ENCODE measurements at places on chromosomes 11 and 22.

DNA sequence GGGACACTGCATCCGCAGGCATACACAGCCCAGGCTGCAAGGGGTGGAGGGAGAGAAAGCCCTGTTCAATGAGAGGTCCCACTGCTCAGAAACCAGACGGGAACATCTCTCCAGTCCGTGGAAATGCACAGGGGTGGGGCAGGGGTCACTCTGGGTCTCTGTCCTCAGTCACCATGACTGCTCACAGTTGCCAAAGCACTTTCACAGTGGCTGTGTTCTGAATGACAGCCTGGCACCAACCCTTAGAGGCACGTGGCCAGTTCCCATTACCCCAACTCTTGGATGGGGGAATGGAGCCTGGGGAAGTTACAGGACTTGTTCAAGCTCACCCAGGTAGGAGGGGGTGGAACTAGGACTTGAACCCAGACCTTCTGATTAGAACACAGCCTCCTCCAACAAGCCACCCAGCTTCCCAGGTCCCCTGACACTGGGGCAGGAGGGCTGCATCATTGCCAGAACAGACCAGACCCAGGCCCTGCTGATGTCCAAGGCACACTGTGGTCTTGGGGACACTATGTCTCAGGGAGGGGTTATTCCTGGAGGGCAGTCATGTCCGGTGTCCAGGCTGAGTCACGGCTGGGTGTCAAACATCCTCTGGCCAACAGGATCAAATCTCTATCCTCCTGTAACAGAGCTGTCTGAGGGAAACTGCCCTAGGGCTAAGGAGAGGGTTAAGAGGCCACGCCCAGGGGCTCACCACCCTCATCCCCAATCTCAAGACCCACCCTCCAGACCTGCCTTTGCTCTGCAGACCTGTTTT is 8.2 kb downstream of the ZNF70 start:
- no peak for DNase-seq

DNA sequence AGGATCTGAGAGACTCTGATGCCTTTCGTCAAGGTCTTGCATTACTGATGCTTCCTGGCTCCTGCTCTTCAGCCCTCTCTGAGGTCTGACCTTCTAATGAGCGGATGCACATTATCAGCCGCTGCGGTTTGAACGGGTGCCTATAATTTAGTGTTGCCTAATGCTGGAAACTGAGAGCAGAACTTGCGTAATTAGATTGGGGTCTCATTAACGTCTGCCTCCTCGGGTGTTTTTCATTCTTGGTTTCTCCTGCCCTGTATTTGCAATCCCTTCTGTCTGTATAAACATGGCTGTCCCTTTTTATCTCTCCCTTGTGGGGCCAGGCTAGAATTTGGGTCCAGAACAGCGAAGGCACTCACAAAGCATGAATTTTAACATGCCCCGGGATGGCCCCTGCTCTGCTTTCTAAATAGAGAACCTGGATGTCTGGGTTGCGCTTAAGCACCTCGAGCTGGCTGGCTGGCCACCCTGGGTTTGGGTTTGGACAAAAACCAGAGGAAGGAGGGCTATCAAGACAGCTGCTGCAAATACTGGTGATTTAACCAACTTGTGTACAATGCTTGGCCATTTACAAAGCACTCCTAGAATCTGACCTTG is 118.6 kb downstream of the TIMP3 start:
- no peak for DNase-seq

DNA sequence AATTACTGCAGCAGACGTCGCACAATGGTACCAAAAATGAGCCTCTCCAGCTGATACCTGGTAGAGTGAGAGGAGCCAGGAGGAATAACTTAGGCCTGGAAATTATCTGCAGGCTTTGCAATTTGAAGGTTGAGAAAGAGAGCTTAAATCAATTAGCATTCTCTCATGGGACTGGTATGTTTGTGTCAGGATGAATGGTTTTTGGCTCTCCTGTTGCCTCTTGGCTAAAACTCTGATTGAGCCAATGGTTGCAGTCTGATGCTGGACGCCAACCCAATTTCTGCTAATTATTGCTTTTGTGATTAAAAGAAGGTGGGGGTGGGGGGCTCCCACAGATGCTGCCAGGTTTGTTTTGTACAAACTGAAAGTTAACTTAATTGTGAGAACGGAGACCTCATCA is 12.5 kb upstream of the NELL1 start:
- no peak for DNase-seq

DNA sequence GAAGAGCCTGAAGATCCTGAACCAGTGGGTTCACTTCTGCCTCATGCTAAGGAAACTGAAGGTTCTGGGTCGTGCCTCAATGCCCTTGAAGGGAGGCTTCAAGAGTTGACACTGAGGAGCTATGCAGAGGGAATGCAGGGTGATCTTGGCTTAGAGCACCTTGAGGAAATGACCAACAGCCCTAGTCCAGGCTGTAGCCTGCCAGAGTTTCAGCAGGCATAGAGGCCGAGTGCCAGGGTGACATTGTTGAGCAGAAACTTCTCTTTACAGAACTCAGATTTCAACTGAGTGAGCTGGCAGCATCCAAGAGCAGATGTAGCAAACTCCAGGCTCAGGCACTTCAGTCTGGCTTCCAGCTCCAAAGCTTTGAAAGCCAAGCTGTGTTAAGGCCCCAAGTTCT is 23.1 kb upstream of the CAPRIN1 start:
- DNase-seq: no peak

GRCh38 chr11:129458756-129459535 is 83.3 kb downstream of the BARX2 start:
- no peak for DNase-seq

GRCh38 chr22:19218541-19219233 is 40.2 kb upstream of the SLC25A1 start:
- DNase-seq: no peak

- no peak for DNase-seq
Observed at GRCh38 chr11:130151196-130151595, 8.4 kb upstream of the ST14 start.

DNA sequence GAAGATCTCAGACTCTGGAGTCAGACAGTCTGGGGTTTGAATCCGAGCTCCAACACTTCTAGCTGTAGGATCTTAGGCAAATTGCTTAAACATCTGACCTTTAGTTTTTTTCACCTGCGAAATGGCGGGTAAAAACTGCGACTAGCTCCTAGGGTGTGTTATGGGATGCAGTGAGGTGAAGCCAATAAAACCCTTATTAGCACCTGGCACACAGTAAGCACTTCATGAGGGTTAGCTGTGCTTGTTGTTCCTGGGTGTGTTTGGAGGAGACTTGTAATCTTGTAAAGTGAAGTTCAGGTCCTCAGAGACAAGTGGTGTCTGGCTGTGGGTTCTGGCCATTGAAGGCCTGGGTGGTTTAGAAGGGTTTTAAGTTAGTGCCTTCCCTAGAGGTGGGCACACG is 68.9 kb downstream of the ZBTB16 start:
- DNase-seq: no peak

DNA sequence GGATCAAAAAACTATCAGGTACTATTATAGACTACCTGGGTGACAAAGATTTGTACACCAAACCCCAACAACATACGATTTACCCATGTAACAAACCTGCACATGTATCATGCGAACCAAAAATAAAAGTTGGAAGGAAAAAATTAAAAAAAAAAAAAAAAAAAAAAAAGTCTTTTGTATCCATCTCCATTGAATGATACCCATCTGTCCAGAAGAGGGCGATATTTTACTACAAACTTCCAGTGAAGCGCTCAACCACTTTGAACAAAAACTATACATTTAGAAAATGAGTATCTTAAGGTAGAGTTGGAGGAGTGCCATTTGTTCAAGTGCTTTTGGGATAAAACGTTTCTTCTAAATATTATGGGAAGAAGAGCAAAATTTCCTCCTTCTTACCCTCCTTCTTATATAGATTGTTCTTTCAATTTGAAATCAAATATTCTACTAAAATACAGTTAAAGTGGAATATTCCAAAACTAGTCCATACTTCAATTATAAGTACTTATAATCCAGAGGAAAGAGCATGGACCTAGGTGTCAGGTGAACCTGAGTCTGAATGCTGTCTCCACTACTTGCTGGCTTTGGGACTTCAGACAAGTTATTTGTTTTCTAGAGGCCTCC is 23.3 kb downstream of the ARL14EP start:
- DNase-seq: no peak

DNA sequence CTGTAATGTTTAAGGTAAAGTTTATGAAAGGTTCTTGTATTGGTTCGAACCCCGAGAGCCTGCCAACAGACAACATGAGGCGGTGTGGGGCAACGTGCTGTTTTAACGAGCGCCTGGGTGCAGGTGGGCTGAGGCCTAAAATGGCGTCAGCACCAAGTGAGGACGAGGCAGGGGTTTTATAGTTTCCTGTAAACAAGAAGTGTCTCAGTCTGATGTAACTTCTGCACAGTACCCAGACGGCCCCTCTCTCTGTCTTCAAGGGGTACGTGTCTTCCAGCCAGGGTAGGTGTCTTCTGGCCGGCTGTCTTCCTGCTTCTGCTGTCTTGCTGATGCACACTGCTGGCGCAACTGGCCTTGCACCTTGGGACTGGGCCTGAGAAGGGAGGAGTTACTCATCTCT is 2.7 kb downstream of the PPFIBP2 start:
- DNase-seq: no peak

DNA sequence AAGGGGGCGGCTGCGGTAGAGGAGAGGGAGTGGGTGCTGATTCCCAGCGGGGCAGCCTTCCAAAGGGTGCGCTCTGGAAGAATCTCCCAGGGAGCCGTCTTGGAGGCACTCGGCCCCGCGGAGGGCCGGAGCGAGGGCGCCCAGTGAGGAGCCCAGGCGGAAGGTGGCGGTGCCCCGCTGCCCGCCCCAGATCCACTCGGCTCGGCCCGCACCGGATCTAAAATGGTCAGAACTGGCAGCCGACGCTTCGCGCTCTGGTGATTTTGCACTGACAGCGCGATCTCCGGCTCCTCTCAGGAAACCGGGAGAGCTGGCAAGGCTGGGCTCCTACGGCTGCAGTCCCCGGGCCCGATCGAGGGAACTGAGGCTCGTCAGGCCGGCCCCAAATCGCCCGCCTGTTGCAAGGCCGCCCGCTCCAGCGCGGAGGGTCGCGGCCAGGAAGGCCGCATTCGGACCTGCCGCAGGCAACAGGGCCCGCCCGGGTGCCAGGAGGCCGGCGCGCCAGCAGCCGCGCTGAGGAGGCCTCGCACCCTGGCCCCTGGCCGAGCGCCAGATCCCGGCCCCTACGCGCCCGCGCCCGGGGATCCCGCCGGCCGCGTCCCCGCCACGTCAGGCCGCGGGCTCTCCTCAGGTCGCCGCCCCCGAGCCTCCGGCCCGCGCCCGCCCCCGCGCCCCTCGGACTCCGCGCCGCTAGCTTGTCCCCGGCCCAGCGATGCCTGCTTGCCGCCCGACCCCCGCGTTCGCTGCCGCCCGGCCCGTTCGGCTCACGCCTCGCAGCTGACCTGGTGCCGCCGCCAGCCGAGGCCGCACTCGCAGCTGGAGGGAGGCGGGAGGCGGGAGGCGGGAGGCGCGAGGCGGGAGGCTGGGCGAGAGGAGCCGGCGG is at the start of gene KLHL22:
Gene KLHL22, minus strand, starts transcription at position 818 of the 883 bp plus-strand sequence. CDS start 6,584 bp downstream, outside the sequence.
- no peak for DNase-seq

GRCh38 chr11:2828585-2829330 is 56.8 kb downstream of the CDKN1C start:
- no peak for DNase-seq

- no peak for DNase-seq
Observed at GRCh38 chr11:115527534-115528125, 23.4 kb upstream of the CADM1 start.

DNA sequence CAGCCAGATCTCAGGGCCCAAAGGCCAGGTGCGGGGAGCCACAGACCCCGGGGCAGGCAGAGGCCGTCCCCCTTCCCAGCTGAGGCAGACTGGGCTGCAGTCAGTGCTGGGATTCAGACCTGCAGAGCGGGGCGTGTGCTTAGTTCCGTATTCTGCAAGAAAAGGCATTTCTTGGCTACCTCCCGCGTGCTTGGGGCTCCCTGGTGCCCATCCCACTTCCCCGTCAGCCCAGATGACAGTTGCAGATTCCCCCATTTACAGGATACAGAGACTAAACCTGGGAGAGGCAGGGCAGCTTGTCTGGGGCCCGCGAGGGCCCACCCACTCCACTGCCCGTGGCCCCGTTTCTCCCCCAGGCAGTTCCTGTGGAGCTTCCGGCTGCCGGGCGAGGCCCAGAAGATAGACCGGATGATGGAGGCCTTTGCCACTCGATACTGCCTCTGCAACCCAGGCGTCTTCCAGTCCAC is 18.3 kb downstream of the CYTH4 start:
- DNase-seq: no peak

DNA sequence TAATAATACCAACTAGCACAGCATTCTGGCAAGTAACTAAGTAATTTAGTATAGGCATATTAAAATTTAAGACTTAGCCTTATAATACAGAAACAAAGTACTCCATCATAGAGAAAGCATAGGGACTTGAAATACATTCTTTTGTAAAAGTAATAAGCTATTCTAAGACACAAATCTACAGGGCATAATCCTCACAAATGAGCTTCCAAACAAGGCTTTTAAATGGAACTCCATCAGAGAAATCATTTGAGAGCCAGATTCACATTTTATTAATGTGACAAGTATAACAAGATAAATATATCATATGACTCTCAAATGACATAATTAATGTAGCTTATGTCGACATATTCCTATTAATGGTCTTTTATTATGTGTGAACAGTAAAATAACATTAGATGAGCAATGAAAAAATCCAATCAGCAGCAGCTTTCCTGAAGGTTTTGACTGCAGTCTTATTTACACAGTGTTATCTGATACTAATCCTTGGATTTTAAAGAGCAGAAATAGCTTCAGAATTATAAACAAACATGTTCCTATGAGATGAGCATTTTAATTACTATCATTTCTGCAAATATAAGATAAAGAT is 241.4 kb downstream of the TTC28 start:
- no peak for DNase-seq
